ENCODE measurements at places on chromosomes 2 and 18. TPM values are rescaled to one million over a fixed set of nuclear protein-coding genes. Genes with fewer than 3 reads are reported as not detected.

DNA sequence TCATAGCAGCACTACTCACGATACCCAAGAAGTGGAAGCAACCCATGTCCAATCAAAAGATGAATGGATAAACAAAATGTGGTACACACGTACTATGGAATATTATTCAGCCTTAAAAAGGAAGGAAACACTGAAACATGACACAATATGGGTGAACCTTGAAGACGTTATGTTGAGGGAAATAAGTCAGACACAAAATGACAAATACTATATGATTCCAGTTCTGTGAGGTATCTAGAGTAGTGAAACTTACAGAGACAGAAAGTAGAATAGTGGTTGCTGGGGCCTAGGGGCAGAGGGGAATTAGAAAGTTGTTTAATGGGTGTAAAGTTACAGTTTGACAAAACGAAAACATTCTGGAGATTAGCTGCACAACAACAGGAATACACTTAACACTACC is 24.7 kb downstream of the TLK1 start:
- DNase-seq: no peak

DNA sequence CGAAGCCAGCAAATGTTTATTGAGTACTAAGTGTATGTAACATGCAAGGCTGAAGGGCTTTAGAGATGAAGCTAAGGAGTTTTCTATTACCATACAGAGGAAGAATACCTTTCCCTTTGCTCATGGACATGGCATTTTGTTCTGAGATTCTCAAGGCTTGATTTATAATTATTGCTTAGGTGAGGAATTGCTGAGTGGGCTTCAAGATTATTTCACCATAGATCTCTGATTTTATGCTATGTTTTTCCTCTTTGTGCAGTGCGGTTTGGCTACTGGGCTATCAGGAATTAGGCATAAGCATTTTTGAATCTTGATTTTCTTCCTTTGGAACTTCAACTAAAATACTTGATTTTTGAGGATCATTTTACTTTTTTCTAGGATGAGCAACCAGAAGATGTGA is 42.5 kb downstream of the VRK2 start:
- no peak for DNase-seq

UNC80 gene
- not detected for total RNA-seq

SULT1C2 gene
- 0.27 TPM for total RNA-seq

GRCh38 chr2:180690611-180691010 is 289.8 kb upstream of the UBE2E3 start:
- DNase-seq: peak; percentile 40

- DNase-seq: no peak
Measured at GRCh38 chr18:70260683-70261082, 28.2 kb upstream of the SOCS6 start.

MAPK4 gene
- not detected for total RNA-seq

DNA sequence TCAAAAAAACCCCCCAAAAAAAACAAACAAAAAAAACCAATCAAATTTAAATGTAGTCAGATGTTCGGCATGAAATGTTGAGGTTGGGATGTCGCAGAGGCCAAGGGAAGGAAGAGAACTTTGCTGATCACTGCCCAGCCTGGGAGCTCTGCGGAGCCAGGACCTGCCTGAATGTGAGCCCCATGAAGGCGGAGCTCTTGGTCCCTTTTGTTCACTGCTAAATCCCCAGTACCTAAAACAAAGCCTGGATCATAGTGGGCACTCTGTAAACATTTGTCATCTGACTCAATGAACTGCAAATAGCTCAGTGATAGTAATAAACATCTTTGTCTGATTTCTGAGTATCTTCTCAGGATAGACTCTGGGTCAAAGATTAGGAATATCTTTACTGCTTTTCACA is 64.0 kb downstream of the NGEF start:
- DNase-seq: no peak

NEU2 gene
- total RNA-seq: not detected

DNA sequence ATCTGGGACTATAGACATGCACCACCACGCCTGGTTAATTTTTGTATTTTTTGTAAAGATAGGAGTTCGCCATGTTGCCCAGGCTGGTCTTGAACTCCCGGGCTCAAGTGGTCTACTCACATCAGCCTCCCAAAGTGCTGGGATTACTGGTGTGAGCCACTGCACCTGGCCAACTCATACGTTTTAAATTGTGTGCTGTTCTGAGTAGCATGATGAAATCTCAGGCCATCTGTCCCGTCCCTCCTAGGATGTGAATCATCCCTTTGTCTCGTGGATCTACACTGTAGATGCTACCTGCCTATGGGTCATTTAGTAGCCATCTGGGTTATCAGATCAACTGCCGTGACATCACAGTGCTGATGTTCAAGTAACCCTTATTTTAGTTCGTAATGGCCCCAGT is 38.5 kb upstream of the RMP24 start:
- no peak for DNase-seq

- DNase-seq: no peak
Measured at GRCh38 chr2:171533331-171533730, 11.1 kb downstream of the CYBRD1 start.

GRCh38 chr2:109031476-109032228 is 42.6 kb upstream of the EDAR start:
- peak; percentile 20 for DNase-seq

- DNase-seq: no peak
Measured at GRCh38 chr2:186533717-186534116, 47.7 kb downstream of the ZC3H15 start.

- DNase-seq: peak; percentile 98
Measured at GRCh38 chr2:189210250-189211087, 30.9 kb upstream of the COL5A2 start.

DNA sequence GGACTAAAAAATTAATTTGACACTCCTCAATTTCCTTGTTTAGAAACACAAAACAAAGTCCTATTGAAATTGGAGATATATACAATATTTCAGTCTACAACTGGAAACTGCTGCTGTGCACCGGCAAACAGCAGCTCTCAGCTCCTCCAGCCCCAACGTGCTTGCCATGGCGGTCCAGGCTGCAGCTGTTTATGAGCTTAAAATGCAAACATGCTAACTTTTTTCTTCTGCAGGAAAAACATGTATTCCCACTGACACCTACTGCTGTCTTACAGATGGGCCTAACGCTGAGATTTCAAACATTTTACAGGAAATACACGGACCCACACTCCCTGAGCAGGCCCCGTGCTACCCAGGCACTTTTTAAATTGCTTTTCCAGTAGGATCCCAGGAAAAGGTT is 195.5 kb downstream of the BCL11A start:
- DNase-seq: no peak

DNA sequence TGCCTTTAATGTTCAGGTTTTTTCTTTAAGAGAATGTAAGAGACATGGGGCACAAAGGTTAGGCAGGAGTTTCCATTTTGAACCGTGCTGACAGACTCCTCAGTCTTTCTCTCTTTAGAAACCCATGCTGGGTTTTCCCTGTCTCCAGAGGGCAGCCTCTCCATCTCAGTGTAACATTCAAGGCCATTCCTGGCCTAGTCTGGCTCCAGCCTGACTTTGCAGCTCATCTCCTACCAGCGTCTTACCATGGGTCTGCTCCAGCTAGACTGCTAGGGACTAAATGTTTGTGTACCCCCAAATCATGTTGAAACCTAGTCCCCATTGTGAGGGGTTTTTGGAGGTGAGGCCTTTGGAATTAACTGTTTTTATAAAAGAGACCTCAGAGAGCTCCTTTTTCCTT is 9.8 kb upstream of the CLIP4 start:
- DNase-seq: no peak

DNA sequence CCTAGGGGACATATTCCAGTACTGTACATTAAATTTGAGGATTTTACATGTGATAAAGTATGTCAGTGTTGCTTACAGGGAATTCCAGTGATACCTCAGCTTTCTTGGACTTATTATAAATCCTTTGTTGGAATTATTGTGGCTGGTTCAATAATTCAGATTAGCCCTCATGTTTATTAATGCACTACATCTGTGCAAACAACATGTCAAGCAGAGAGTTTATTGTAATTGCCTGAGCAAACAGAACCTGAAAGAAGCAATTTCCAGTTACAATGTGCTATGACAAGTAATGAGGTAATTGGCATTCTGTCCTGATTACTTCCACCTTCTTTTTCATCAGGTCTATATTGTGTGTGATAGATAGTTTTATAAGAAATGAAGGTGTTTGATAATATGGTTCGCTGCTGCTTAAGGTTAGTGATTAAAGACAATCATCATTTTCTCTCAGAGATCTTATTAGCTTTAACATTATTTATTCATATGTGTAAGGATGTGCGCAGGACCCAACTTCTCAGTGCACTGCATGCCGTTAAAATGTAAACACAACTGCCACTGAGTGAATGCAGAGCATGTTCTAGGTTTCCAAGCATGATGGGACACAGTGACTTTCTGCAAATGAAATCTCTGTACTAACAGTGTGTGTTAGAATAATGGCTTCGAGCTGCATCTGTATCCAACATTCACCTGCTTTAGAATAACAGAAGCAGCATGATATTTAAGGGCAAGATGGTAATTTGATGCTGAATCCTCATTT is 973.7 kb upstream of the POU3F3 start:
- no peak for DNase-seq

DNA sequence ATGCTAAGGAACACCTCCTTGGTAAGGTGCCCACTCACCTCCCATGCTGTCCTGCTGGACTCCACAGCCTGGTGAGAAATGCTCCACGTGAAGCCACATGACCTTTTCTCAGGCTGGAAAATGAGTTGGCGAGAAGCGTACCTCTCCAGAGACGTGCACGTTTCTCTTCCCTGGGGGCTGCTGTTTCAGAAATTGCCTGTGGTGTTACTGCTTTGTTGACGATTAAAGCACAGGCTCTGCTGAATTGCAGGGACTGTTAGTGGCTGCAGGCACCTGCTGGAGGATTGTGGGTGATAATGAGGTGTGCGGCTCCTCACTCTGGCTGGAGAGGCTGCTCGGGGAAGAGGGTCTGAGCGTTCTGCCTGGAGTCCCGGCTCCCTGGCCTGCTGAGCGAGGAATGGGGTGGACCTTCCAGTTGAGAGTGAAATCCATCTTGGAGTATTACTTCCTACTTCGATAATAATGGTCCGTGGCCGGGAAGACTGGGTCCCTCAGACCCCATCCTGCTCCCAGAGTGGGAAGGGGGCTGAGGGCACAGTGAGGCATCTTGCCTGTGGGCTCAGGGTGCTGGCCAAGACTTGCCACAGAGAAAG is 199.3 kb upstream of the HDAC4 start:
- no peak for DNase-seq

DNA sequence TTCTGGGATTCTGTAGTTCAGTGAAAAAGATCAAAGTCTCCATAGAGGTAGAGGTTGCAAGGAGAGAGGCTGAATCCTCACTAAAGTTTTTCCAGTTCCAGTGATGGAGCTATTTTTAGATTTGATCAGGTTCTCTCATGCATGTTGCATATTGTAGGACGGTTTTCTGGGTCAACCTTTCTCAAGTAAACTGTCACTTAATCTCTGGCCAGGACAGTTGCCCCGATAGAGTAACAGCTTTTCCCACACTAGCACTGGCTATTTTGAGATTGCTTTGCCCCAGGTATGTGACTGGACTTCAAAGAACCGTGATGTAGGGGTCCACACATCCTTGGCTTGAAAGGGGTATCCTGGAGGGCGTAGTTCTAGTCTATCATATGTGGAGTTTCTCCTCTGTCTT is 101.2 kb upstream of the MSH2 start:
- DNase-seq: no peak

ALKAL2 gene
- 1.3 TPM for total RNA-seq

KCNS3 gene
- not detected for total RNA-seq

GPAT2 gene
- 10.2 TPM for total RNA-seq

IL36G gene
- total RNA-seq: not detected

DNA sequence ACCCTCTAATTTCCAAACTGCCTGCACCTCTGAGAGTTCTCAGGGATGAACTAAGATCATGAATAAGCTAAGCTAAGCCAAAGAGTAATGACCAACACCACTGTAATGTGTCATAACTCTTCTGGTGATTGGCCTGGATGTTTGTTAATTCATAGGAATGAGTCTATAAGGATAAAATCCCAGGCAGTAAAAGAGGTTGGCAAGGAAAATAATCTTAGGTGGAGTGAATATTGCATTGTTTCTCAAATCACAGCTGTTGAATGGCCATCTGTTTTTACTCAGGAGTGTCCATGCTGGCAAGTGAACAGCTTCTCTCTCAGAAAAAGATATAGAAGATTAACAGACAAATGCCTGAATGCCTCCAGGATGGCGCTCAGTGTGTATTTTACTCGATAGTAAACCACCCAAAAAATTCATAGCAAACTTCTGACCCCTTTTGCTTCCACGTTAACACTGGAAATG is 60.8 kb upstream of the GLS start:
- DNase-seq: peak; percentile 99

GAREM1 gene
- total RNA-seq: 5.5 TPM

- no peak for DNase-seq
Measured at GRCh38 chr2:41033127-41033526, 581.2 kb upstream of the SLC8A1 start.

REG3G gene
- not detected for total RNA-seq

DNA sequence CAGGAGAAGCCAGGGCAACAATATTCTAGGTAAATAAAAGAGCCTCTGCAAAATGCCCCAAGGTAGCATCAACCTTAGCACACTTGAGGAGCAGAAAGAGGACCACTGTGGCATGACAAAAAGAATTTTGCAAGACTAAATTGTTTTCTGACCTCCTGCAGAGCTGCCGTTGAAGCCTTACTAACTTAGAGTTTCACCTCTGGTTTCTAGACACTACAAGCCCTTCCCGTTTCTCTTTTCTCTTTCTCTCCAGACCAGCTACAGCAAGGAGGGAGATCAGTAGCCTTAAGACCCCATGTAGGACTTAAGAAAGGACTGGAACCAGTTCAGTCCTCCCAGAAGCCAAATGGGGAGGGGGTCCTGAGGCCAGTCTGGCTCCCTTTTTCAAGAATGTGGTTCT is 73.3 kb upstream of the SP3 start:
- no peak for DNase-seq

ITGA4 gene
- total RNA-seq: 8.9 TPM

- DNase-seq: peak; percentile 97
Measured at GRCh38 chr2:105455488-105456003, 56.7 kb upstream of the FHL2 start.

- no peak for DNase-seq
Measured at GRCh38 chr2:153891051-153891450, 19.3 kb downstream of the GALNT13 start.

DNA sequence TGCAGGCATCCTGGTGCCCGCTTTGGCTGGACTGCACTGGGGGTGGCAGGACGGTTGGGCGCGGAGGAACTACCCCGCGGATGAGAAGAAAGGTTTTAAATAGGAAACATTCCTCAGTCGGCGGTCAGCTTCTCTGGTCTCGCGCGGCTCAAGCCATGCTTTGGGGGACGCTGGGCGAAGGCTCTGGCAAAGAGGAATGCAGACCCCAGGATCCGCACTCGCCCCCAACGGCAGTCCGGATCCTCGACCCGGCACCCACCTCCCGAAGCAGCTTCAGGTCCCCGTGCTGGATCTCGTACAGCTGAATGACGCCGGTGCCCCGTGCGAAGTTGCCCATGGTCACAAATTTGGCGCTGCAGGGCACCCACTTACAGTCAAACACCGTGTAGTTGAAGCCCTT is 686 bp upstream of the PNO1 start:
- no peak for DNase-seq

NGEF gene
- 1.1 TPM for total RNA-seq

- no peak for DNase-seq
Measured at GRCh38 chr2:55985406-55985805, 61.8 kb upstream of the EFEMP1 start.

- peak; percentile 69 for DNase-seq
Measured at GRCh38 chr2:237154082-237154638, 68.5 kb downstream of the COPS8 start.
